ENCODE measurements at places on chromosomes 7 and 10.
A peak's percentile ranks its signal among the peaks of the same experiment; 100 is the strongest.

- DNase-seq = no peak
Observed at GRCh38 chr7:20862554-20862953, 75.9 kb upstream of the SP8 start.

- no peak for DNase-seq
Observed at GRCh38 chr10:118805146-118805545, 50.4 kb upstream of the CACUL1 start.

DNA sequence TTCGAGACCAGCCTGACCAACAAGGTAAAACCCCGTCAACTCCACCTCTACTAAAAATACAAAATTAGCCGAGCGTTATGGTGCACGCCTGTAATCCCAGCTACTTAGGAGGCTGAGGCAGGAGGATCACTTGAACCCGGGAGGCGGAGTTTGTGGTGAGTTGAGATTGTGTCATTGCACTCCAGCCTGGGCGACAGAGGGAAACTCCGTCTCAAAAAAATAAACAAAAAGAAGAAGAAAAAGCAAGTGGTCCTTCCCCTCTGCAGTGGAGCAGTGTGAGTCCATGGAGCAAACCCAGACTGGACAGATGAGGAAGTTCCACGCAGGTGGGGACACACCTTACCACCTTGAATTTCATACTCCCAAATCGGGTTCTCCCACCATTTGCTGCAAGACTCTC is 13.1 kb upstream of the SERPINE1 start:
- no peak for DNase-seq

- no peak for DNase-seq
Observed at GRCh38 chr10:48594803-48595538, 9.9 kb downstream of the ARHGAP22 start.

- DNase-seq = no peak
Observed at GRCh38 chr10:22323538-22324305, 2.8 kb downstream of the BMI1 start.

- no peak for DNase-seq
Observed at GRCh38 chr7:118861581-118861980, 637.1 kb downstream of the ANKRD7 start.

- no peak for DNase-seq
Observed at GRCh38 chr10:15681076-15681475, 38.6 kb downstream of the ITGA8 start.

- DNase-seq = peak; percentile 17
Observed at GRCh38 chr7:29806995-29807841, 910 bp downstream of the WIPF3 start.

DNA sequence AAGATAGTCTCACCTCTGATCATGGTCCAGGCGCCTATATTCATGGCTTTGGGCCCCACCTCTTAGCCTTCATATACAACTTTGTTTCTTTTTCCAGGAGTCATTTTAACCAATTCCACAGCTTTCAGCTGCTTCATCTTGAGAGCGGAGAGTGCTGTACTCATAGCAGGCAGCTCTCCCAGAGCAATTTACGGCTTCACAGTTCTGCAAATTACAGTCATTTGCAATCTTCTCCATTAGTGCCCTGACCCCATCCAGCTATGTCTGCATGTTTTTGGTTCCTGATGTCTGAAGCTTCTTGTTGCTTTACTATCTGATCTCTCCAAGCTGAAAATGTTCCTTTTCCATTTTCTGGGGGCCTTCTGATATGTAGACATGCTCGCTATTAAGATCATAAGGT is 18.0 kb upstream of the MEST start:
- DNase-seq = no peak

- DNase-seq = no peak
Observed at GRCh38 chr7:51242881-51243518, 73.6 kb downstream of the COBL start.

- no peak for DNase-seq
Observed at GRCh38 chr7:91949221-91950009, 8.8 kb downstream of the AKAP9 start.

DNA sequence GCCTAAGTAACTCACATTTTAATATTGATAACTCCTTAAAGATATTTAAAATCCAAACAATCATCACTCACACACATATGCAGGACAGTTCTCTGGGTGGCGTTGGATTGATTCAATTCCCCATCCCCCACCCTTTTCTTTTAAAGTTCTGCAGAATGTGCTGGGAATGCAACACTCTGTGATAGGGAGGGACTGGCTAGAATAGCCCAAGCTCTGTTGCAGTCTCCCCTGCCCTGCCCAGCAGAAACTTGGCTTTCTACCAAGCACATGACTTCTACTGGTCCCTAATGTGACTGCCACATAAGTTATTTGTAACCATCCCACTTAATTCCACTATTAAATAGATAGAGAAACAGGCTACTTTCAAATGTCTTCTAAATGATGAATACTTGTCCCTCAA is 55.2 kb downstream of the TWIST1 start:
- no peak for DNase-seq

- no peak for DNase-seq
Observed at GRCh38 chr7:351681-352480, 61.9 kb downstream of the FOXL3 start.

DNA sequence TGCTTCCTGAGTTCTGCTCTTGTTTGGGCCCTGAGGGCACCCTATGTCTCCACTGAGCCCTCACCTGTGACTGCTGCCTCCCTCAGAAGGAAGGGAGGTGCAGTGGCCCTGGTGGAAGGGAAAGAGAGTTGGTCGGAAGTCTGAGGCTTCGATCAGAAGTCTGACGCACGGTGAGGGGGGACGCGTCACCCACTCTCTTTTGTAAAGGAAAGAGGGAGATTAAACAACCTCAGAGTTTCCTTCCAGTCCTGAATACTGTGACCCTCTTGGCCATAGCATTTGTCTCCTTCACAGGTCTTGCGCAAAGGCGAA is 31.4 kb upstream of the TRIM8 start:
- DNase-seq = no peak

DNA sequence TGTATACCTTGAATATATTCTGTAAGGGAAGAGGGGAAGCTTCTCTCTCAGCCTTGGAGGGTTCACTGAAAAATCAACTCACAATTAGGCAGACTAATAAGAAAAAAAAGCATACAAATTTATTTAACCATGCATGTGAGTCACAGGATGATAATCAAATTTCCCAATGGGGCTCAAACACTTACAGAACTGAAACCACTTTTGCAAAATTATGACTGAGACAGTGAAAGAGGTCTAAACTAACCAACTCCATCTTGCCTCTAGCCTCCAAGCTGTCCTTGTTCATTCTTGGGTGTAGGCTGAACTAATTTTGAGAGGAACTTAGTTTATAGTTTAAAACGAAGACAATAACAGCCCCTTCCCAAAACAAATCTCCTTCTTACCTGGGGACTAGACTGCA is 618.3 kb upstream of the AUTS2 start:
- DNase-seq = peak; percentile 31

GRCh38 chr10:88525371-88526069 is 57.6 kb downstream of the RNLS start:
- DNase-seq = no peak

DNA sequence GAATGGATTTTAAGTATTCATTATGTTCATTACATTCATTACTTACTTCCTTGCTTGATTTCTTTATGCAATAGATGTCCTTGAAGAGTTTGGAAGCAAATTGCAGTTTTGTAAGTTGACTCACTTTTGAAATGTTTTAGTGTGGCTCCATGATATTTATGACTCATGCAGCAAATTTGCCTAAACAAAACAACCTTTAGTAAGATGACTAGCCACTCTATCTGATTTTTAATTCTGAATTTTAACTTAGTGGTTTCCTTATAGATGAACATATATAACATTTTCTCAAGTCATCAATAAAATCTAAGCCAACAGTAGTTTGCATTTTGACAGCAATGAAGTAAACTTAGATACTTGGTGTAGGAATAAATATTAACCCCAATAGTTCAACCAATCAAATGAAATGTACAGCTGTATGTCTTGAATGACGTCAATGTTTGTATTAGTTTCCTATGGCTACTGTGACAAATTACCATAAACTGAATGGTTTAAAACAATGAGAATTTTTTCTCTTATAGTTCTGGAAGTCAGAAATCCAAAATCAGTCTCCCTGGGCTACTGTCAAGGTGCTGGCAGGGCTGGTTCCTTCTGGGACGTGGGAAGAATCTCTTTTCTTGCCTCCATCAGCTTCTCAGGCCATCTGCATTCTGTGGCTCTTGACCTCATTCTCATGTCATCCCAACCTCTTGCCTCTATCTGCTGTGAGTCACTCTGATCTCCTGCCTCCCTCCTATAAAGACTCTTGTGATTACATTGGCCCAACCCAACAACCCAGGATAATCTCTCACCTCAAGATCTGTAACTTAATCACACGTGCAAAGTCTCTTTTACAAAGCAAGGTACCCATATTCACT is 73.4 kb downstream of the AHR start:
- DNase-seq = no peak

GRCh38 chr7:139596626-139597025 is 73.1 kb downstream of the CLEC2L start:
- no peak for DNase-seq

DNA sequence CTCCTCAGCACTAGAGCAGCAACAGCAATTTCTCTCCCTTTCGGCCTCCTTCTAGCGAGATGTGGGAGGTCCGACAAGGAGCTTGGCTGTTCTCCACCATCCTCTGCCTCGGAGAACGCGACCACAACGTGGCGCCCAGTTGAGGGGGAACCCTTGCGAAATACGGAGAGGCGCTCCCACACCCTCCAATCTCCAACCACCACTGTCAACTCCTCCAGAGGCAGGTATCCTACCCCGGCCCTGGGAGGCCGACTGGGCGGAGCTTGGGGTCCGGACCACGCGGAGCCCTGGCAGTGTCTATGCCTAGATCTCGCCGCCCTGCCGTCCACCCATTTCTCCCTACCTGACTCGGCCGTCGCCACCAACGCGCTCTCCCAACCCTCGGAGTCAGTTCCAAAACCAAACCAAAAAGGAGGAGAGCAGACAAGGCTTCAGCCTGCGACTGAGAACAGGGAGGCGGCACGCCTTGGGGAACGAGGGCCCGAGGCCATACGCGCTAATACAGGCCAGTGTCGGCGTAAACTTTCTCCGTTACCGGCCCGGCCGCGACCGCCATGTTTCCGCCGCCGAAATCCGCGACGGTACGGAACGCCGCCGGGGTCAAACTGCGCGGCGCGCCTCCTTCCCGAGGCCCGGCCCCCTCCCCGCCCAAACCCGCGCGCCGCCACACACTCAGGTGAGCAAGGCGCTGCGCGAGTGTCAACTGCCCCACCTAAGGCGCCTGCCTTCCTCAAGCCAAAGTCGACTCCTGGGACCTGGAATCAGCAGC is at the start of gene TMEM168:
Gene TMEM168, minus strand, starts transcription at position 577 of the 769 bp plus-strand sequence. CDS start 5,568 bp downstream, outside the sequence.
- DNase-seq = peak; percentile 93
